ENCODE measurements at places on chromosomes 12 and 14.

GRCh38 chr12:124423761-124424515, 129.0 kb downstream of the RFLNA start:
- no peak for DNase-seq

DNA sequence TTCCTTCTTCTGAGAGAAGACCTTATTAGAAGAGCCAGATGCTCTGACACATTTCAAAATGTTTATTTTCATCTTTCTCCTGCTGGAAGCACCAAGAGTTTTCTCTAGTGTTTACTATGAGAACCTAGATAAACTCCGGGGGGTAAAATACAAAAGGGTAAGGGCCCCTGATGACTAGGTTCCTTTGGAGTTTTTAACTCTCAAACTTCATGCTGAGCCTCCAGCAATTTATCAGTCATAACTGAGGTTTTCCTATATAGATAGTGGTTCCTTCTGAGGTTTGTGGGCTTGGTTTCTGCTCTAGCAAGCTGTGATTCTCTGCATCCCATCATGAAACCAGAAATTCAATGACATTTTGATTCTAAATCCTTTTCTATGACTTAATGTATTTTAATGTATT, 210.9 kb downstream of the LRFN5 start:
- no peak for DNase-seq

GRCh38 chr14:101254805-101255764, 306.2 kb upstream of the DIO3 start:
- no peak for DNase-seq

GRCh38 chr14:52769887-52770286, 21.5 kb downstream of the GNPNAT1 start:
- no peak for DNase-seq

DNA sequence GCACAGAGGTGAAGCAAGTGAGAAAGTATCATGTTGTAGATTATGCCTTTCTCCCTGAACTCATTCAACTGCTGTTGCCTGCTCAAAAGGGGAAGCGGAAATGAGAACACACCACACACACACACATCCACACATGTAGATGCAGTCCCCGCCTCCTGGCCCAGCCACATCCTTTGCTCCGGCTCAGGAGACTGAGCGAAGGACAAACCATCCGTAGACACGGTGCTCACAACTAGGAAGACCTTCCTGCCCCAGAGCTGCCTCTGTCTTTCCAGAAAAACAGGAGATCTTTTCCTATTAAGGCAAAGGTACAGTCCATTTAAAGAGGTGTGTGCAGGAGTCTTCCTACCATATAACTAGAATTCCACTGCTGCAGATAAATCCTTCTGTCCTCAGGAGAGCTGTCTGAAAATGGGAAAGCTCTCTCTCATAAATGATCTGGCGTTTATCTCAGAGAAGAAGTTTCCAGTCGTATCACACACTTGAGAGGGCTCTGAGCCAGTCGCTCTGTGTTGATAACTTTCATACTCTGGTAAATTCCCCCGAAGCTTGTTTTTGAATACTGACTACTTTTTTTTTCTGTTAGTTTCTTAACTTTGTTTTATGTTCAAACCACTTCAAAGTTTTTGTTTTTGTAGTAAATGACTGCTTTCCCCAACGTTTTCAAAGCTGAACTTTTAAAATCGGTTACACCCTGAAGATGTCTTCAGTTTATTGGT, at the start of gene TESPA1:
Gene TESPA1 (minus strand): TSS at position 105 of the 719 bp plus-strand sequence. CDS start 10,200 bp downstream, outside the sequence.
- peak; percentile 75 for DNase-seq

DNA sequence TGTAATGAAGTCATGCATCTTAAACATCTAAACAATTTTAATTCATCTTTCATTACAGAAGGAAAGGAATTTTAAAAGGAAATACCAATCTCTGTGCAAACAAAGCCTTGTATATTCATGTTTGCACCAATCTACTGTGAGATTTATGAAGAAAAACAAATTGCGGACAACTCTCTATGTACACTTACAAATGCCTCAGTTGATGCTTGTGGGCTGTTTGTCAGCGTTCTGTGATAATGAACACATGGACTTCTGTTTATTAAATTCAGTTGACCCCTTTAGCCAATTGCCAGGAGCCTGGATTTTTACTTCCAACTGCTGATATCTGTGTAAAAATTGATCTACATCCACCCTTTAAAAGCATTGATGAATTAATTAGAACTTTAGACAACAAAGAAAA, 5.4 kb downstream of the GPR65 start:
- DNase-seq, result no peak
